ENCODE measurements at places on chromosomes 4 and X.

- no peak for DNase-seq
Observed at GRCh38 chr4:39042366-39042765, 10.2 kb upstream of the TMEM156 start.

DNA sequence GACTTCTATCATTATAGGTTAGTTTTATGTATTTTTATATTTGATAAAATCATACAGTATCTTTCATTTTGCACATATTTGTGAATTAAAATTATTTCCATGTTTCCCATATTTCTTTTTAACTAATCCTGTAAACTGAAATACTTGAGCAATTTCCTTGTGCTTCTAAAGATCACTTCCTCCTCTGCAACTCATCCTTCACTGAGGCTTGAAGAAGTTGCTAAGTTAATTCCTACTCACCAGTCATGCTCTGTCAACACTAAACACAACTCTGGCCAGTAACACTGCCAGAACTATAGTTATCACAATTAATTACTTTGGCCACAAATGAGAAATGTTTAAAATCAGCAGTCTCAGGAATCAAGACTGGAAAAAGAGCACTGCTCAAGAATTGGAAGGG is 6.7 kb downstream of the SPATA4 start:
- no peak for DNase-seq

GRCh38 chr4:184911310-184911709 is 85.5 kb upstream of the ACSL1 start:
- DNase-seq, result no peak

GRCh38 chr4:945274-946102 is 13.2 kb downstream of the TMEM175 start:
- DNase-seq, result no peak

- no peak for DNase-seq
Observed at GRCh38 chr4:78749258-78749971, 26.7 kb upstream of the BMP2K start.

DNA sequence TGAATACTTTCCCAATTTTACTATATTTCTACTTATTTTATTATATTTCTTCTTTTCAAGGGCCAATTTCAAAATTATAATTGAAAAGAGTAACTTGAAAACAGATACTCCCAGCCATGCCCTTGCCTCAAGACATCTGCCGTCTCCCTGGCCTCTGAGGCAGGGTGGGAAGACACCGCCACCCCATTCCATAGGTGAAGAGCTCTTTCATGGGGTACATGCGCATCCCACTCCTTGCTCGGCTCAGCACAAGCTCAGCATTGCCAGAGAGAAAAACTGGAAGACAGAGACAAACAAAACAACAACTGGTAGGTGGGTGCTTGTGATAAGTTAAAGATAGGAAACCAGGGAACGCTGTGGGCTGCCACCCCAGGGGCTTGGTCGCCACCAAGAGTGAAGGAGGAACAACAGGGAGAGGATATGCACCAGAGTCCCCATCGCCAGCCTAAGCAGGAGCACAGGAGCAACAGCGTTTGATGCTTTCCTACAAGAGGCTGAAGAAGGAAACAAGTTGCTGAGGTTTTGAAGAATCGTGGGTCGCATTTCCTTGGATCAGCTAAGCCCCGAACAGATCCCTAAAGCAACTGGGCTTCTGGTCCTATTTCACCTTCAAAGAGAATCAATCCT is 11.3 kb downstream of the TMEM154 start:
- no peak for DNase-seq

DNA sequence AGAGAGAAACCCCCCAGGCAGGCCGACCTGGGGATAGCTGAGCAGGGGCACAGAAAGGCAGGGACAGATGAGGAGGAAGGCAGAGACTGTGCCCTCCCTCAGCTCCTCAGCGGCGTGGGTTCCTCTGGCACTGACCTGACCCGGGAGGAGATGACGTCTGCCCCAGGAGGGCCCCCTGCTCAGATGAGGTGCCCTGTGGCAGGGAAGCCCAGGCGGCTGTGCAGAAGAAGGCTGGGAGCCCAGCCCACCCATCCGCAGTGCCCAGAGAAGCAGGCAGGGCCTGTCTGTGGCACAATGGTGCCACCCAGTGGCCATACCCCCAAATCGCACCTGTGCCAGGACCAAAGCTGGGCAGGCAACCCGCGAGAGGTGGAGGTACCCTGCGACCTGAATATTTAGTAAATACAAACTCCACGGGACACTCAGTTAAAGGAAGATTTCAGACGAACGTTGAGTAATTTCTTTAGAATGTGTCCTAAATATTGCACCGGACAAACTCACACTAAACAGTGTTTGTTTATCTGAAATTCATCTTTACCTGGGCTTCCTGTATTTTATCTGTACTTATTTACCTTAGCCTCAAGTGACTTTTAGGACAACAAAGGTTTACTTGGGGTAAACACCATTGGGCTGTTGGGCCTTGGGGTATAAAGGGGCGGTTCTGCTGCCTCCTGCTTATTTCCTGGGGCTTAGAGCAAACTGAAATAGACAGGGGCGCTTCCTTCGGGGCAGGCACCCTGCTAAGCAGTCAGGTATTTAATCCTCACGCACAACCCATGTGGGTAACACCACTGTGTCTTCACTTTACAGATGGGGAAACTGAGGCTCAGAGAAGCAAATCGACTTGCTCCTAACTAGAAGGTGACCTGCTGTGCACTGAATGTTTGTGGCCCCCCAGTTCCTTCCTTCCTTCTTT is 46.5 kb upstream of the HMX1 start:
- no peak for DNase-seq

DNA sequence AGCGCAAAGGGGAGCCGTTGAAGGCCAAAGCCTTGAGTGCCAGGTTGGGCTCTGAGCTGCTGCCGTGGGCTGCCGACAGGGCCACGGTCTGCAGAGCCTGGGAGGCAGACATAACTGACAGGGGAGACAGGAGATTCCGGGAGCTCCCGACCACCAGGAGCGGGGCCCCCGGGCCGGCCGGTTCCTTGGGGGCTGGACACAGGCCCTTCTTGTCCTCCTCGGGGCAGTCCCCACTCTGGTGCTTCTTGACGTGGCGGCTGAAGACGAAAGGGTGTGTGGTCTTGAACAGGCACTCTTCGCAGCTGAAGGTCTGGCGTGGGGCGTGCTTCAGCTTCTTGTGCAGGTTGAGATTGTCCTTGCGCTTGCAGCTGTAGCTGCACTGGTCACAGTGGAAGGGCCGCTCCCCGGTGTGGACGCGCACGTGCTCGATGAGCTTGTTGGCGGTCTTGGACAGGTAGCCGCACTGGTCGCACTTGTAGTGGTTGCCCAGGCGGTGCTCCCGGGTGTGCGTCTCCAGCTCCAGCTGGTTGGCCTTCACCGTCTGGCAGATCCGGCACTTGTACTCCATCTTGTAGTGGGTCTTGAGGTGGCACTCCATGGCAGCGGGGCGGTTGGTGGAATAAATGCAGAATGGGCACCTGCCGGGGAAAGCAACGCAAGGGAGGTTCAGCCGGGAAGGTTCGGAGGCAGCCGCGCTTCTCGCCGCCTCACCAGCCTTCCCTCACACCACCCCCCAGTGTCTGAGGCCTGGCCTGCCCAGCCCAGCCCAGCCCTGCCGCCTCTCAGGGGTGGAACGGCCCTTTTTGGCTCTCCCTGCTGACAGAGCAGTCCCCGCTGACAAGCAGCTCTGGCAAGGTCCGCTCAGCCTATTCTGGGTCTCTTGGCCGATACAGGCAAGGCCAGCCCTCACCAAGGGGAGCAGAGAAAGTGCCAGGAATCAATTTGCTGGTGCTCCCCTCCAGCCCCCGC is 81.3 kb downstream of the C4orf51 start:
- DNase-seq, result no peak

- no peak for DNase-seq
Observed at GRCh38 chrX:143683486-143683885, 37.1 kb downstream of the SPANXN2 start.

- DNase-seq, result no peak
Observed at GRCh38 chrX:78333521-78333920, 6.1 kb upstream of the CYSLTR1 start.

DNA sequence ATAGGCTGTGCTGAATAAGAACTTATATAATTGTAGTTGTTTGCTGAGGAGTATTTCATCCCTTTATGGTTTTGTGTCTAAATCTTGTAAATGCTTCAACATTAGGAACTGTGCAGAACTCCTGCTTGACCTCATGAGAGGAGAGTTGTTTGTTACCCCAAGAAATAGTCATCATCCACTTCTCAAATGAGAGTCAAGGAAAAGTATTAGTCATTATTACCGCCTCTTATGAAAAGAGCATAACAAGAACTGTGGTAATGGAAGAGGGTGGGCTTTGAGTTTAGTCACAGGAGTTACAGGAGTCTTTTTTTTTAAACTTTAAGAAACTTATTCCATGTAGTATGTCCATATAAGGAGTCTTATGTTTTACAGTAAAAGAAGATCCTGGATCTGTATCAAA is 132.9 kb downstream of the RAP1GDS1 start:
- no peak for DNase-seq

GRCh38 chrX:28225513-28225912 is 244.3 kb upstream of the DCAF8L1 start:
- DNase-seq, result no peak

DNA sequence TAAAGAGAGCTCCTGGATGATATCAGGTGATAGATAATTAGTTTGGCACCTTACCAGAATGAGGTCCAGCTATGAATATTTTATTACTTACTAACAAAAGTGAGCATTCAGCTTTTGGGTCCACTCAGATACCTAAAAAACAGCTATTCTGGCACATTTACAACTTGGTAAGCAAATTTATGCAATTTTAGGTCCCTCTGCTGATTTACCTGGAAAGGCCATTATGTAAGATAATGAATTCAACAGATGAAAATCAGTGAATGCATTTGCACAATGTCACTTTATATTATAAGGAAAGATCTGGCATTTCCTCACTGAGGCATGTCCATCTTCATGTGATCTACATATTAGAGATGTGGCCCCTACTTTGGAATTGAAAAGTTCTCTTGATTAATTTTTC is 517.0 kb downstream of the SPRY1 start:
- no peak for DNase-seq

DNA sequence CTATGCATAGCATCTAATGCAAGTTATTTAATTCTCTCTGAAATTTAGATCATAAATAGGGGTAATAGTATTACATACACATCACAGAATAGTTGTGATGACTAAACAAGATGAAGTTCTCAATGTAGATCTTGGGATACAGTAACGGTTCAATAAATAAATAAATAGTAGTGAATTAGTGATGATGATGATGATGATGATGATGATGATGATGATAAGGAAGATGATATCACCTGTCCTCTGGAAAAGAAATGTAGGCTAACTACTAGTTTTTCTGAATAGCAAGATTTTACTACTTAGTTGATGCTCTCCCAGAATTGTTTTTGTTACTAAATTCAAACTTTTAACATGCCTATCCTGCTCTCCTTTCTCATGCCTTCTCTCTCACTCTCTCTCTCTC is 30.3 kb downstream of the SH3BGRL start:
- DNase-seq, result no peak

DNA sequence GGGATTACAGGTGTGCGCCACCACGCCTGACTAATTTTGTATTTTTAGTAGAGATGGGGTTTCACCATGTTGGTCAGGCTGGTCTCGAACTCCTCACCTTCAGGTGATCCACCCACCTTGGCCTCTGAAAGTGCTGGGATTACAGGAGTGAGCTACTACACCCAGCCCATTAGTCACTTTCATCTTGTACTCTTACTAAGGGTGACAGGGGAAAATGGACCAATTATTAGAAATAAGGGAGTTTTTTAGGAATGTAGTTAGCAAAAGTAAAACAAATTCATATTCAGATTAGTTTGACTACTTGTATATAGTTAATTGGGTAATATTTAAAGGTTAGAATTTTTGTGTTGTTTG is 26.1 kb downstream of the SMARCA5 start:
- no peak for DNase-seq

DNA sequence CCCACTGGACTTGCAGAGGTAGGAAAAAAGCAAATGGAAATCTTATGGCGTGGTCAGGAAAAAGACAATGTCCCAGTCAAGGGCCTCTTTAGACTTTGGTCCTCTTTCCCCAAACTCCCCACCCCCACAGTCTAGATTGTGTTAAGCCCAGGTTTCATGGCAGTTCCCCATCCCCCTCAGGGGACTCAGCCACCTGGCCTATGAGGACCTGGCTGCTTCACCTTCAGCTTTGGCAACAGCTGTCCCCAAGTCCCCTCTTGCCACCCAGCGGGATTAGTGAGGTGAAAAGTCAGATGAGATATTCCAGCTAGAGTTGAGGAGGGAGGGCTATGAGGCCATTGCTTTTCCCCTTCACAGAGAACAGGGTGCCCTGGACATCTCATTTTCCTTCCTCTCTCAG is 457 bp downstream of the RIPPLY1 start:
- no peak for DNase-seq

Measured in D721Med (cell line).